ENCODE measurements at places on chromosomes 5 and 9.

DNA sequence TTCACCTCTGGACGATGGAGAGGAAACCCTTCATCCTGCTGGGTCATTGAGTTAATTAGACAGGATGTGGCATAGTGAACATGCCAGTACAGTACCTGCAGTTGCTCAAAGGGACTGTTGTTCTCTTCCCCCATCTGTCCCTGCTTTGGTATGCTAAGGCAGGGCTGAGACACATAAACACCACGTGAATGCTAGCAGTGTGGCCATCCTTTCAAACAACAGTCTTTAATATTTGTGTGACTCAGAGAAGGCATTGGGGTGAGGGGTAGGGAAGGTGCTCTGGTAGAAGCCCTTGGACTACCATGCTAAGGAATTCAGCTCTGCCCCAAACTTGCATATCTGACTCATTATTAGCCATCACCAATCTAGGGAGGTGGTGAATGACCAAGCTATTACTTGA is 180.2 kb upstream of the ZNF618 start:
- no peak for DNase-seq

DNA sequence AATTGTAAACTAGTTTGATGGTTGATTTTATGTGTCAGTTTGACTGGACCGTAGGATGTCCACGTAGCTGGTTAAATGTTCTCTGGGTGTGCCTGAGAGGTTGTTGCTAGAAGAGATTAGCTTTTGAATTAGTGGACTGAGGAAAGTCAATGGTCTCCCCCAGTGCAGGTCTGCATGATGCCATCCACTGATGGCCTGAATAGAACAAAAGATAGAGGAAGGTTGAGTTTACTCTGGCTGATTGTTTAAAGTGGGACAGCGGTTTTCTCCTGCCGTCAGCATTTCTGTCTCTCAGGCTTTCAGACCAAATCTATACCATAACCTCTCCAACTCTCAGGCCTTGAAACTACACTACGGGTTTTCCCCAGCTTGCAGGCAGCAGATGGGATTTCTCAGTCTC is 899.2 kb upstream of the WWC1 start:
- no peak for DNase-seq

- peak; percentile 34 for DNase-seq
Measured at GRCh38 chr5:178590141-178590923, at the start of gene COL23A1. Gene COL23A1, minus strand, starts transcription at chr5:178590393.

DNA sequence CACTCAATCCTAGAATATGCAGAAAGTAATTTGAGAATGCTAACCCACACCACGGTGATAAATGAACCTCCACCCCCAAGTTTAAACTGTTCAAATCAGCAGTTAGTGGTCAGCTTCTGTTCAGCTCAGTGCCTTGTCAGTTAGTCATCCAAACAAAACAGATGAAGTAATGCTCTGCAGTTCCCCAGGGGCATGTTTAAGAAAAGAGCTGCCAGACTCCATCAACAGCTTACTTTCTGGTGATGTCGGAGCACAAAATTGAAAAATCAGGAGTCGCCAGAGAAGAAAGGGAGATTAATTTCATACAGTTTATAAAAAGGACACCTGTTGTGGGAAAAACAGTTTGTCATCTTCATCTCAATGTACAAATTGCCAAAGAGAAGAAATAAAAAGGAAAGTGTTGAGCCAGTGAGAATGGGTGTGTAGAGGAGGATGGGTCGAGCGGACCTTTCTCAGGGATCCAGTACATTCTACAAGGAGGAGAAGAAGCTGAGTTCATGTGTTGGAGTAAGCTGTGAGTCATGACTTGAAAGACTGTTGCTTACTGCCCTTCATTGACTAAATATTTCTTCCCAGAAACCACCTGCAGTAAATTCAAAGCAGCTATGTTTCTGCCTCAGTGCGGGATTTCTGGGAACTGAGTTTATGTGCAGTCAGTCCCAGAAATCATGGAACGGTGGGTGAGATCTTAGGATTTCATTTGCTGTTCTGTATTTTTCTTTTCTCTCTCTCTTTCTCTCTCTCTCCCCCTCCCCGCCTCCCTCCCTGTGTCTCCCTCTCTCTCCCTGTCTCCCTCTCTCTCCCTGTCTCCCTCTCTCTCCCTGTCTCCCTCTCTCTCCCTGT is 13.7 kb downstream of the TRIO start:
- DNase-seq, result no peak

GRCh38 chr9:111731928-111732327 is 62.8 kb downstream of the SHOC1 start:
- no peak for DNase-seq

DNA sequence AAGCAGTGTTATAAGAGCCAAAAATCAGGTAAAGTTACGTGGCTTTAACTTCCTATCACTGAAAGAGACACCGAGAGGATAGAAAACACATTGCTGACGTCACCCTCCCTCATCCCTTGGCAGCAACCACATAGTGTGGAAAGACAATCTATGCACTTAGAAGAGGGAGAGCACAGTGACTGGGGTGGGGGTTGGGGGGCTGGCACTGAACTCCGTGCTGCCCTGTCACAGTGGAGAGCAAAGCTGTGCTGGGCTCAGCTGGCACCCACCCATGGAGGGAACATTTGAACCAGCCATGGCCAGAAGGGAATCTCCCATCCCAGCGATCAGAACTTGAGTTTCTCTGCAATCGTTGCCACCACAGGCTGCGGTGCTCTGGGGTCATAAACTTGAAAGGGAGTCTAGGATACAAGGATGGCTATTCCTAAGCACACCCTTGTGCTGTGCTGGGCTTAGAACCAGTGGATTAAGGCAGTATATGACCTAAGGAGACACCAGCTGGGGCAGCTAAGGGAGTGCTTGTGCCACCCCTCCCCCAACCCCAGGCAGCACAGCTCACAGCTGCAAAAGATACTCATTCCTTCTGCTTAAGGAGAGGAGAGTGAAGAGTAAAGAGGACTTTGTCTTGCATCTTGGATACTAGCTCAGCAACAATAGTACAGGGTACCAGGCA is 73.4 kb downstream of the KIAA0825 start:
- no peak for DNase-seq

DNA sequence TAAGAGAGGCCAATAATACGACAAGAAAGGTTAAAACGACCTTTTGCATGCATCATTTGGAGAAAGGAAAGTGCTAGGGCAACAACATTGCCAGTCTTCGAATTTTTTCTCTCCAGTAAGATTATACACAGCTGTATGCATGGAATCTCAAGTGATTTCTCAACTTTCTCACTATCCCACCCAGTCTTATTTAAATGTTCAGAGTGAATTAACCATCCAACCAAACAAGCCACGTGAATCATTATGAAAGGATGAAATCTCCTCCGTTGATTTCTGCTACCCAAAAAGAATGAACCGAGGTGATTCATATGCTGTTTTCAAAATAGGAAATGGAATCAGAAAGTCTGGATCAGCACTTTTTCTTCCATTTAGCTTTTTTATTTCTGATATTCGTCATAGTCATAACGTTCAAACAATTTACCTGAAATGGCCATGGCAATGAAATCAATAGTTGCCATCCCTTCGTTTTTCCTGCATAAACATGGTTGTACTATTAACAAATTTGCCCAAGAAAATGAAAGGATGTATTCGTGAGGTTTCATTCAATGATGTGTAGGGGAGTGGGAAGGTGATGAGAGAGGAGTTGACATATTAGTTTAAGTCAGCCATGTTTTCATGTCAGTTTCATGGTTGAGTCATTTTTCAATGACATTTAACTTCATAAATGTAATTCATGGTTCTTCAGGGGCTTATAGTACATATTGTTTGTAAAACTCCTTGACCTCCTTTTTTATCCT is 170.9 kb upstream of the WWC1 start:
- DNase-seq, result no peak

DNA sequence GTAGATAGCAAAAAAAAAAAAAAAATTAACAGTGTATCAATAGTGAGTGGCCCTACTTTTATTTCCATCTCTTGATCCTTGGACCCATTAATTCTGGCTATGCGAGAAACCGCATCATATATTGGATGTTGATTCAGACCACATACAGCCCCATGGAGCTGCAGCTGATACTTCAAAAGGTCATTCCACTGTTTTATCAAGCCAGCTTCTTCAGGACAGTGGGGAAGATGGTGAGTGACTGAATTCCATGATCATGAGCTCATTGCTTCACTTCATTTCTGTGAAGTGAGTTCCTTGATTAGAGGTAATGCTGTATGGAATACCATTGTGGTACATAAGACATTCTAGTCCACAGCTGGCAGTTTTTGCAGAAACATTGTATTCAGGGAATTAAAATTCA is 222.9 kb upstream of the MEF2C start:
- DNase-seq, result no peak

GRCh38 chr5:172766287-172767108 is 4.5 kb downstream of the DUSP1 start:
- no peak for DNase-seq

- DNase-seq, result no peak
Measured at GRCh38 chr9:97766092-97766491, 69.0 kb upstream of the XPA start.

DNA sequence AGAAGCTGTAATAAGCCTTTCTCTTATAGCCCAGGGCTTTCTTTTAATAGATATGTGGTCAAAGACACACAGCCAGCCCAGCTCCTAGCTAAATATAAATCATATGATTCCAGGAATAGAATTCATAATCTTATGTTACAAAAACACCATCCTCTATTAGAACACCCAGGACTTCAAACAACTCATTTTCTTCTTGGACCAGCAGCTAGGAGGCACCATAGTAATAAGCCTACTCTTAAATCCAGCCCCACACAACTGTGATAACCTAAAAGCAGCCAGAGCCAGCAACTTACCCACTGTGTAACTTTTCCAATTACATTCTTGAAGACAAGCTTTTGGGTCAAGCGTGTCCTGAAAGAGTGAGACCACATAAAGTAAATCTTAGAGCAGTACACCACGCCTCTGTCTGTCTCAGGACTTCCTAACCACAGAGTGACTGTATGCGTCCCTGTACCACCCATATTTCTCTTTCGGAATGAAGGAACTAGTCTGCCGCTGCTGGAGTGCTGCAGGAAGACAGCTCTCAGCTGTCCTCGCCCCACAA is 223.8 kb downstream of the TLE1 start:
- DNase-seq, result no peak

- no peak for DNase-seq
Measured at GRCh38 chr5:15887093-15887492, 292.5 kb downstream of the MARCHF11 start.

DNA sequence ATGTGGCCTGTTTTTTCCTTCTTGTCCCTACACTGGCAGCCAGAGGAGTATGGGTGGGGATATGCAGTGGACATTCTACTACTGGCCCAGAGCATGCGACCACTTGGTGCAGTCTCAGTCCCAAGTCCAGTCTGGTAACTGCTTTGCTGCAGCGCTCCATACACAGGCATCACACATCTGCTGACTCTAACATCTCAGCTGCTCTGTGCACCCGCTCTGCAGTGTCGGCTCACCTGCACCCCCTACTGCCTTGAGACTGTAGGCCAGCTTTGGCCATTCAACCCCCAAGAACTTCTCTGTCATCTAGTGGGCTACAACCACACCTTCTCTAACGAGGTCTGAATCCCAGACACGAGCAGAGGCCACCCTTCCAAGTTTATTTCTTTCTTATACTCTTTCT is 46.4 kb upstream of the SLCO6A1 start:
- no peak for DNase-seq

GRCh38 chr9:116039312-116039711 is 114.3 kb upstream of the PAPPA start:
- no peak for DNase-seq

DNA sequence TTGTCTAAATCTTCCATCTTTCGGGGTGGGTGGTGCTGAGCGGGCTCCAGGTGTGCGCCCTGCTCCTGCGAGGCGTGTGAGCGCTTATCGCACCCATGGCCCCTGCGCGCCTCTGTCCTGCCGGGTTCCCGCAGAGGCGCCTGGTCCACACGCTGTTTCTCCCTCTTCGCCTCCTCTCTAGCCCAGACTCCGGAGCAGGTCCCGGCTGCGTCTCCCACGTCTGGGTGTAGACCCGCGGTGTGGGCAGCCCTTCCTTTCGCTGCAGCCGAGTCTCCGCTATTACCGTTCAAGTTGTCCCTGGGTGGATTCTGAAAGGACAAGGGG is 40.5 kb upstream of the PLEKHG4B start:
- DNase-seq, result no peak

DNA sequence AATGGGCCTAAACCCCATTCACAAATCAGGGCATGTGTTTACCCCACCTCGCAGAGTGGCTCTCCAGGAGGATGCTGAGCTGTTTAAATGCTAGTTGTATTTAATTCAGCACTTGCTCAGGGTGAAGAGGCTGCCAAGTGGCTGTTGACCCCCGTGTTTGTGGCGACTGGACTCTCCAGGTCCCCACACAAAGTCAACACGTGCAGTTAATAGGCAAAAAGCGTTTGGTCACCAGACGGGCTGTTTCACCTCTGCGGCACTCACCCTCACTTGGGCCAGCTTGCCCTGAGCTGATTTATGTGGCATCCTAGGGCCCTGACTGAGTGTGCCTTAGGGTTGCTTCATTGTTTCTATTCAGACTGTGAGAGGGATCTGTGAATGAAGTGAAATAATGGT is 152.3 kb downstream of the GAS1 start:
- no peak for DNase-seq

DNA sequence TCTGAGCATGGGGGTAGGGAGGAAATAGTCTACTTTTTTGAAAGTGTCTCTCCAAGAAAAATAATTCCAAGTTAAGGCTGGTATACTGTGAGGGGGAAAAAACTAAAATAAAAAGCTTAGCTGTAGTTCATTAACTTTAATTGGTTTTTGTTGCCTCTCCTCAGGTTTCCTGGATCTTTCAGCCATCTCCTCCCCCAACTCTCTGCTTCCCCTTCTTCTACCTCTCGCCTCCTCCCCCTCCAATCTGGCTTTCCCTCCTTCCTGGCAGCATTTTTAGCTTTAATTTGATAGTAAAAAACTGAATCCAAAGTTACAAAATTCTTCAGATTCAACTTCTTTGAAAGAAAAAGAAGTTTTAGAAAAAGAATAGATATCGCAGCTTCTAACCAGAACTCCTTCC is 462.6 kb downstream of the CETN3 start:
- no peak for DNase-seq

DNA sequence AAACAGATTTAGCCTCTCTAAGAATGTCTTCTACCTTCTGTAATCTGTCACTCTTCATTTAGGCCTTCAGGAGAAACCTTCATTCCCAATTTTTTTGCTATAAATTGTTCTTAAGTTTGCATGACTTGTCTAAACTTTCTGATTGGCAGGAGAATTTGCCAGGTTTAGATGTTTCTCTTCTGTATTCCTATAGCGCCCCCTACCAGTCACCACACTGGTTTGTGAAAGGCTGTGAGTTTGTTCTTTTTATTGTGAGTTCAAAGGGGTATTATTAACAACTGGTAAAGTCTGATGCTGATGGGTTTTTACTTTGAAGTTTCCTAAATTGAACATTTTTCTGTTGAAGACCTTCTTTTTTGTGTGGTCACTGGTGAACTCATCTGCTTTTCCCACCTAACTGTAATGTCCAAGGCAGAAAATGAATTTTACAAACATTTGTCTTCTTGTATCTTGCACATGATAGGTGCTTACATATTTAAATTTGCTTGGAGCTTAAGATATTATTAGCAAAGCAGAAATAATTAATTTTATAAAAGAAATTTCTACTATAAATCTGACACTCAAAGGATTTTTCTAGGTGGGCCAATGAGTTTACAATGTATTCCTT is 18.4 kb upstream of the F2RL2 start:
- DNase-seq, result peak; percentile 79

- DNase-seq, result no peak
Measured at GRCh38 chr9:4666042-4666699, at the start of gene SPATA6L. Gene SPATA6L, minus strand, starts transcription at chr9:4666480. Its CDS starts 230 bp downstream, at chr9:4666250.

GRCh38 chr5:143968071-143968878 is 156.3 kb downstream of the HMHB1 start:
- DNase-seq, result no peak

GRCh38 chr9:120985819-120986222 is 59.2 kb upstream of the TRAF1 start:
- DNase-seq, result no peak

GRCh38 chr5:139138809-139139208 is 59.4 kb downstream of the SIL1 start:
- DNase-seq, result no peak

- DNase-seq, result no peak
Measured at GRCh38 chr5:159100782-159101646, 1.3 kb upstream of the EBF1 start.
